Activated naive CD8-positive, alpha-beta T cell treated with anti-CD3 and anti-CD28 coated beads for 36 hours (primary cell): ENCODE measurements at places on chromosomes 6 and 20. TPM values are rescaled to one million over a fixed set of nuclear protein-coding genes. Genes with fewer than 3 reads are reported as not detected.

GRCh38 chr6:124772733-124773319 is 189.4 kb upstream of the RNF217 start:
- DNase-seq, result no peak

GRCh38 chr6:159104931-159105330 is 60.1 kb upstream of the TAGAP start:
- peak; percentile 35 for DNase-seq

DNA sequence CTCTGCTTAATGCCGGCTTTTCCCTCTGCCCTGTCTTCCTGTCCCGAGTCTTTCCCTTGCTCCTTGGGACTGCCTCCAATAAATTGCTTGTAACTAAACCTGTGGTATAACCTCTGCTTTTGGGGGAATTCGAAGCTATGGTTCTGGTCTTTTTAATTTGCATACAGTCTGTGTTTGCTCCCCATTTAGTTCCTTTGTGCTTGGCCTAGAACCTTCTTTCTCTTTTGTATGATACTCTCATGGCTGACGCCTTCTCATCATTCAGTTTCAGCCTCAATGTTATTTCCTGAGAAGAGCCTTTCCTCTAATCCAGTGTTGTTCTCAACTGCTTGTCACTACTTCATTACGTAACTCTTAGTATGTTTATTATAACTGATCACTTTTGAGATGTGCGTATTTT is 248.0 kb downstream of the PHF3 start:
- no peak for DNase-seq

GRCh38 chr6:13229205-13230085 is 98.9 kb downstream of the TBC1D7 start:
- peak; percentile 50 for DNase-seq

DNA sequence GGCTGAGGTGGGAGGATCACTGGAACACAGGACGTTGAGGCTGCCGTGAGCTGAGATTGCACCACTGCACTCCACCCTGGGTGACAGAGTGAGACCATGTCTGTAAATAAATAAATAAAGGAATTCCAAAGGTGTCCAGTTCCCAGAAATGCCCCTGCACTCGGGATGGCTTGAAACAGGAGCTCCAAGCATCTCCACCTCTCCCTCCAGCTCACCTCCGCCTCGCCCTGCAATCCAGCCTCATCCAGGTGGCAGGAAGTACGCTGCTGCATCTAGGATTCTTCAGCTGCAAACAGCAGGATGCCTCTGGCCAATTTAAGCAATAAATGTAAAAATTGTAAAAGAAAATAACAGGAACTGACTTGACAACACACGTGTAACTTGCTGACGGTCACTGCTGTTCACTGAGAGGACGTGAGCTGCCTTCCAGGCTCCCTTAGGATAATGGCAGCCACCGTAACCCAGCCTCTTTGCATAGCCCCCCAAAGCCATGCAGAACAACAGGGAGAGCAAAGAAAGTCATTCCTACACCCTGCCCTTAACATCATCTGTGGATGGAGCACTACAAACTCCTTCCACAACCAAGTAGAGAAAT is 11.4 kb upstream of the GRM4 start:
- no peak for DNase-seq

- no peak for DNase-seq
These were observed 320.9 kb upstream of the CITED2 start for GRCh38 chr6:139695361-139695760.

- no peak for DNase-seq
These were observed 5.2 kb downstream of the SRSF6 start for GRCh38 chr20:43462660-43463526.

TMEM74B gene
- 1.5 TPM for total RNA-seq

TRIM40 gene
- not detected for total RNA-seq

COL20A1 gene
- total RNA-seq, result not detected

GNAS-AS1 gene
- 1.3 TPM for total RNA-seq
